ENCODE measurements at places on chromosomes 3 and 15.

- no peak for DNase-seq
Measured at GRCh38 chr3:143220741-143221140, 101.2 kb downstream of the CHST2 start.

DNA sequence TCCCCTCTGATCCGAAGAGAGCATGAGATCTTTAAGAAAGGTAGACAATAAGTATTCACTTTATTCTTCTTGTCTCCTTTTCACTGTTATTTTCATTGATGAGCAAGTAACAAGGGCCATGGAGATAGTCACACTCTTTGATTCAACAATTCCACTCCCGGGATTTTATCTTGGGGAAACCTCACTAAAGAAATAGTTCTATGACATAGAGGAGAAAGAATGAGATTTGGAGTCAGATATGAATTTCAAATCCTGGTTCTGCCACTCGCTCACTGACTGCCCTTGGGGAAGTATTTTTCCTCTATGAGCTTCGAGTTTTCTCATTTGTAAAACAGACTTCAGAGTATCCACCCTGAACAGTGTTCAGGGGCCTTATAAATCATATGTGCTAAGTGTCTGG lies 514.6 kb downstream of the NLGN1 start:
- no peak for DNase-seq

DNA sequence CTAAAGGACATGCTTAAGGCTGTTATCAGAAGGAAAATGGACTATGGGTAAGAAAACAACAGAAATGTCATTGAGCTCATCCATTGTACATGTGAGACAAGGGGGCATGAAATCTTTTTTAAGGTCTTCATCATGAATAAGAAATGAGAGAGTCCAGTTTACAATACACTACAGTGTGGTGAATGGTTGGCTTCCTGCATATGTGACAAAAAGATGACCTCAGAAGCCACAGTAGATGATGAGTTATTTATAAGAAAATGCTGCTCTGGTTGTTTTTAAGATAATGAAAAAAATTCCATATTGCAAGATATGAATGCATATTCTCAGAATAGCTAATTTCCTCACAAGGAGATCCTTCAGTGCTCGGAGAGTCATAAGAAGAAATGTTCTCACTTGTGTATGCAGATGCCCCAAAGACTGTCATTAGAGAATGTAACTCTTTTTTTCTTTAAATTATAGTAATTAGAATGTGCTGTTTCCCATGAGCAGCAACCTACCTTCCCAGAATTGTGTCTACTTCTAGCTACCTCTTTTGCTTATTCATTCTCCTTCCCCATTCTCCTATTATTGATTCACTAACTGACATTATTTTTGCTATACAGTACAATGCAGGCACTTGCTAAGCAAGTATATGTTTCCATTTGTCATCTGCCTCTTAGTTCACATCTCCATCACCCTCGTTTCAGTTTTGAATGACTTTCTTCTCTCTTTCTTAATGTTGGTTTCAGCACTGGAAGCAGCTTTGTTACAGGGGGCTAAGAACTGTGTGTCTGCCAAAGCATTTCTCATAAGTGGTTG lies 152.0 kb upstream of the PEX5L start:
- DNase-seq, result no peak

GRCh38 chr3:152060701-152061100 lies 187.3 kb downstream of the SUCNR1 start:
- no peak for DNase-seq

GRCh38 chr3:294096-294495 lies 97.5 kb downstream of the CHL1 start:
- DNase-seq, result no peak

All from activated CD8-positive, alpha-beta memory T cell treated with anti-CD3 and anti-CD28 coated beads for 48 hours (primary cell).